Peyer's patch (tissue), 4 donors: ENCODE measurements at places on chromosomes 13 and 19.

- DNase-seq, result no peak
These were observed 107.9 kb downstream of the ZNF536 start for GRCh38 chr19:30480097-30480496.

DNA sequence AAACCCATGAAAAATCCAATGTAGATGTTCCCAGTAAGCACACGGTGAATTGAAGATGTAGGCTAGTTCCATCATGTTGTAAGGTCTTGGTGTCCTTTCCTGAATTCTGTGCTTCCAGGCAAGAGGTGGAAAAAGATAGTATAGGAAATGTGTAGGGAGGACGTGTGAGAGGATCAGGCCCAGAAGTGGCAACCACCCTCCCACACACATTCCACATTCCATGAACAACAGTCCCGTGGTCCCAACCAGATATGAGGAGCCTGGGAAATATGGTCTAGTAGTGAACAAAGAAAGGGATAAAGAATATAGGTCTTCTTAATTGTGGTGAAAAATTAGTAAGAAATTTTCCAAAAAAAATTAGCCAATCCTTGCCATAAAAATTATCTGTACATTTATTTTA lies 1254.2 kb upstream of the SLC10A2 start:
- DNase-seq, result no peak

GRCh38 chr13:71513411-71514033 lies 353.5 kb downstream of the DACH1 start:
- no peak for DNase-seq

DNA sequence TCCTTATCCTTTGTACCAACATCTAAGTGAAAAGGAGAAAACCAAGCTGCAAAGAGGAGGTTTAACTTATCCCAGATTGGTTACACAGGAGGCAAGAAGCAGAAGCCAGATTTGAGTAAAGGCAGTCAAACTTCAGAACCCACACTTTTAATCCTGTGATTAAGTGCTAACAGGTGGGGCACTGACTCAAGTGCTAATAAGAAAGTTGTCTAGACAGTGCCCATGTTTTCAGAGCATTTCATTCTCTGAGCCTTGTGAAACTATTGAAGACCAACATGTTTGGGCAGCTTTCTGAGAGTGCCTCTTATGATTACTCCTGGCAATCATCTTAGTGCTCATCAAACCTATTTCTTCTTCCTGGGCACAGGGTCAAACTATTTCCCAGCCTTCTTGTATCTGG lies 380.8 kb downstream of the KCNRG start:
- no peak for DNase-seq

- DNase-seq, result no peak
These were observed 66.8 kb downstream of the TBC1D4 start for GRCh38 chr13:75415171-75415570.
